Naive thymus-derived CD8-positive, alpha-beta T cell (primary cell): ENCODE measurements at places on chromosomes 2 and 18.

- H3K36me3 ChIP-seq, result peaks cover 27% of the 10 kb centered on the region
- peak overlapping the region; percentile 80 for H3K4me3 ChIP-seq
- no peaks in the 10 kb centered on the region for H3K27me3 ChIP-seq
- peak overlapping the region; percentile 82 for H3K27ac ChIP-seq
These were observed 756 bp upstream of the OST4 start for GRCh38 chr2:27071990-27072830.

GRCh38 chr2:232419245-232420072 lies 12.8 kb downstream of the ALPG start:
- peaks cover 52% of the 10 kb centered on the region for H3K27me3 ChIP-seq
- H3K4me3 ChIP-seq, result peak overlapping the region; percentile 66
- DNase-seq, result no peak

- H3K36me3 ChIP-seq, result peaks cover 10% of the 10 kb centered on the region
- H3K4me1 ChIP-seq, result peaks cover 16% of the 10 kb centered on the region
- no peak overlapping the region for H3K27ac ChIP-seq
- no peak overlapping the region for H3K4me3 ChIP-seq
- peaks cover 61% of the 10 kb centered on the region for H3K27me3 ChIP-seq
These were observed 4.8 kb downstream of the SOX11 start for GRCh38 chr2:5696945-5697521.

GRCh38 chr2:208285853-208286252 lies 19.8 kb downstream of the PIKFYVE start:
- peaks cover 15% of the 10 kb centered on the region for H3K4me1 ChIP-seq
- H3K27ac ChIP-seq, result no peak overlapping the region
- no peak for DNase-seq

DNA sequence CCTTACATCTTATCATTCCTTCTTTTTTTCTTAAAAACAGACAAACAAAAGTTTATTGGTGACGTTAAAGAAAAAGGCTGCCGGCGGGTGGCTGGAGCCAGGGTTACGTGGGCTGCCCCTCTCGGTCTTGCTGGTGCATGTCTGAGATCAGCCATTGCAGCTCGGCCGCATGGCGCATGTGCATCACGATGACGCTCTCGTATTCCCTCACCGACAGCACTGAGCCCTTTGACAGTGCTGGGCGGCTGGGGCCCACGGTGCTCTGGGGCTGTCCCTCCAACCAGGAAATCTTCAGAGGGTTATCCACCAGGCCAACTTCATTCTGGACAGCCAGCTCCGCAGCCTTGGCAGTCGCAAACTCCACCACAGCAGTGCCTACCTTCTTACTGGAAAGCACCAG lies 1081.8 kb upstream of the TMEFF2 start:
- no peaks in the 10 kb centered on the region for H3K4me1 ChIP-seq
- no peak overlapping the region for H3K27ac ChIP-seq
- no peak for DNase-seq
- H3K4me3 ChIP-seq, result no peak overlapping the region

GRCh38 chr2:237337586-237337985 lies 76.4 kb downstream of the COL6A3 start:
- H3K27ac ChIP-seq, result no peak overlapping the region
- peaks cover 30% of the 10 kb centered on the region for H3K36me3 ChIP-seq
- H3K27me3 ChIP-seq, result no peaks in the 10 kb centered on the region
